Activated naive CD4-positive, alpha-beta T cell treated with anti-CD3 and anti-CD28 coated beads, Interleukin-2, amount 50 U/mL, for 16 hours (primary cell): ENCODE measurements at places on chromosomes 11 and 22.

DNA sequence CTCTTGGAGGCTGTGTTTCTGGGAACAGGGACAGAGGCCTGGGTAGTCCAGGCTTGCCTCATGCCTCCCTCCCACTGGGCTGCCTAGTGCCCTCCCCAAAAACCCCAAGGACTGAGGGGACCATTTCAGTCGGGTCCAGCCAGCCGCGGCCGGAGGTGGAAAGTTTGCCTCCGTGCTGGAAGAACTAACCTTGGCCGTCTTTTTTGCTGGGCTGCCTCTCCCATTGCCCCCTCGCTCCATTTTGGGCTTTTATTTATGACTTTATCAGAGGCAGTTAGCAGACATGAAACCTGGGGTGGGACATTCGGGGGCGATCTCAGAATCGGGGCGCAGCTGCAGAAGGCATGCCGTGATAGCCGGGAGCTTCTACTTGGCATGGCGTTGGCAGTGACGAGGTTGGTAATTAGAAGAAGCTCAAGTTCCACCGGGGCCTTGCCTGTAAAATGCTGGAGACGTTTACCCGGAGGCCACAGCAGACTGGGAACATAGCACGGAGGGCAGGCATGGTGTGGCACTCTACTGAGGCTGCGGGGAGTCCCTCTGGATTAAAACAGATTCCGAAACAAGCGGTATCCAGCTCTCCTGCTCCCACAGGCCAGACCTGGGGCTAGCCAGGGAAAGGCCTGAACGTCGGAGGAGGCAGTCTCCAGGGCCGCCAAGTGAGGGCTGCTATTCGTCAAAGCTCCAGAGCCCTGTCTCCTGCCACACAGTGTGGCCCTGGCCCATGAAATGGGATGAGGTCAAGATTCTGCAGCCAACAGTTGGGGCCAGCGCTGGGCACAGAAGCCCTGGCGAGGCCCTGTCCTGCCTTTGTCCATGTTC is 76.4 kb upstream of the PPARA start:
- no peak for DNase-seq

DNA sequence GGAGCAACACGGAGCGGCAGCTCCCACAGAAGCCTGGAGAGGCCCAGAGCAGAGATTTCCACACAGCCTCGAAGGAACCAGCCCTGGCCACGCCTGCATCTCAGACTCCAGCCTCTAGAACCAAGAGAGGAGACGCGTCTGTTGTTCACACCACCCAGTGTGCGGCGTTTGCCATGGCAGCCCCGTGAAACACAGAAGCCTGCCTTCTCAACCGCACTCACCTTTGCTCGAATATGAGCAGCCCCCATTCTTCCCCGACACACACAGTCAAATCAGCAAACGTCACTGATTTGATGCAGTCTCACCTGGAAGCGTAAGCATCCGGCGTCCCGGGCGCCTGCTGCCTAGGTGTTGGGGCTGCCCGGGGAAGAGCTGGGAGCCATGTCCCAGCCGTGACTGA is 14.2 kb upstream of the TALDO1 start:
- no peak for DNase-seq

GRCh38 chr22:44819966-44820631 is 67.7 kb downstream of the ARHGAP8 start:
- DNase-seq: no peak

GRCh38 chr11:17744151-17744940 is 9.8 kb downstream of the KCNC1 start:
- DNase-seq: no peak

DNA sequence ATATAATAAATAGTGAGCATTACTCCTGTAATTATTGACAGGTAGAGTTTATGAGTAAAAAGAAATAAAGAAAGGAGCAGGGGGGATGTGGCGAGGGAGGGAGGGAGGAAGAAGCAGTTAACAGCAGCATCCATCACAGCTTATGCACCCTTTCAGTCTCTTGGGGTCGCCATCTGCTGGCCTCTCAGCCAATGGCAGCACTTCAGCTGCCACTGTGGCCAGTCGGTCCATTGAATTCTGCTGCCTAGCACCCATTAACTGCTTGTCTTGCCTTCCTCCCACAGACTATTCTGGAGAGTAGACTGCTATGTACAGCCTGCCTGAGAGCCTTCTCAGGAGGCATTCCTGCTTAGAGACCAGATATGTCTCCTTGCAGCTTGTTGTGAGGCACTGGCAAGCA is 388.3 kb downstream of the TENM4 start:
- DNase-seq: no peak

- DNase-seq: no peak
Observed at GRCh38 chr11:14106303-14107049, 144.0 kb downstream of the SPON1 start.

DNA sequence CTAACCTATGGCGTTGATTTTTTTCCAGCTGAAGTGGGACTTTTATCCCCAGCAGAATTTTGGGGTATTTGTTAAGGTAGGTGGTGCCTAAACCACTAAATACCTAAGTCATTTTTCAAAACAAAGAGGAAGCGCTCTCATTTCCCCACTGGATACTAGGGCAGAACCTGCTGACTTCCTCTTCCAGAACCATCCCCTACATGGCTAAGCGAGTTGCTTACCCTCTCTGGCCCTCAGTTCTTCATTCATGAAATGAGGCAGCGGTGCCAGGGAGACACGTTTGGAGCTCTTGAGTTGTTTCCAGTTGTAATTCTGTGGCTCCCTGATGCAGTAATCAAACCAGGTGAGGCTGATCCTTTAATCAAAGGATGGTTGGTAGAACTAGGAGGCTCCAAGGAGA is 10.0 kb upstream of the MTMR3 start:
- DNase-seq: no peak
